Right atrium auricular region (tissue), 2 donors: ENCODE measurements at places on chromosomes 1 and 21. TPM values are rescaled to one million over a fixed set of nuclear protein-coding genes. Genes with fewer than 3 reads are reported as not detected.
A peak's percentile ranks its signal among the peaks of the same experiment; 100 is the strongest.

- no peaks in the 10 kb centered on the region for H3K27me3 ChIP-seq
- no peaks in the 10 kb centered on the region for H3K4me1 ChIP-seq
- DNase-seq: no peak
- no peaks in the 10 kb centered on the region for H3K36me3 ChIP-seq
- peak overlapping the region; percentile 76 for H3K27ac ChIP-seq
- peak overlapping the region; percentile 25 for H3K4me3 ChIP-seq
Observed at GRCh38 chr1:147773215-147773715, 12.9 kb upstream of the GJA5 start.

DNA sequence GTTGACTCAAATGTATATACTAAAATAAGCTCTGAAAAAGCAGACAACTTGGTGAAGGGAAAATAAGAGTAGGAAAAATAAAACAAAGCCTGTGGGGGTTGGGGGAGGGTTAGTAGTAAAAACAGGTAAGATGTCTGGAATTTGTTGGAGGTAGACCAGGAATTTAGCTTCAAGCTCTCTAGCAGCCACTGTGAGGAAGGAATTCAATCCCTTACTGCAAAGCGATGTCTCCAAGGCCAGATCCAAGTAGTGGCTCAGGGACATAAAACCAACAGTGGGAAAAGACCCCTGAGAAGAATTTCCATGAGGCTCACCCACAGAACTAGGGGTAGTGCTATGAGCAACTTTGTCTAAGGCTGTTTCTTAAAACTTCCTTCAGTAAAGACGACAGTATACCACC lies 7.8 kb downstream of the ANGPTL7 start:
- peaks cover 54% of the 10 kb centered on the region for H3K36me3 ChIP-seq
- H3K27me3 ChIP-seq: no peaks in the 10 kb centered on the region
- no peak overlapping the region for H3K27ac ChIP-seq
- H3K4me3 ChIP-seq: no peak overlapping the region

- H3K27me3 ChIP-seq: no peaks in the 10 kb centered on the region
- DNase-seq: no peak
- peaks cover 15% of the 10 kb centered on the region for H3K36me3 ChIP-seq
- no peaks in the 10 kb centered on the region for H3K4me1 ChIP-seq
- H3K27ac ChIP-seq: no peak overlapping the region
- no peak overlapping the region for H3K4me3 ChIP-seq
Observed at GRCh38 chr1:64976361-64976760, 10.0 kb upstream of the JAK1 start.

DNA sequence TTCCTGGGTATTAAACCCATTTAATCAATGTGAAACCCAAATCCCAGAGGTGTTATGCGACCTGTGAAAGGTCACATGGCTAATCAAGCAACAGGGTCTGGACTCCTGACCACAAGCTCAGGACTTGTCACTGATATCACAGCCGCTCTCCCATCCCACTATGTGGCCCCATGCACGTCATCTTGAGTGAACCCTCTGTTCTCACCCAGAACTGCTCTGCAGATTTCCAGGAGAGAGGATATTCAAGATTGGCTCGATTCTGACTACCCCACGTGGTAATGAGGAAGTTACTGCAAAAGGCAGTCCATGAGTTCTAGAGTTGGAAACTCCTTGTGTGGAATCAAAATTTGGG lies 173.5 kb upstream of the ETV3 start:
- no peaks in the 10 kb centered on the region for H3K27me3 ChIP-seq
- H3K4me3 ChIP-seq: no peak overlapping the region
- no peak for DNase-seq
- H3K27ac ChIP-seq: no peak overlapping the region
- no peaks in the 10 kb centered on the region for H3K4me1 ChIP-seq

- H3K27ac ChIP-seq: no peak overlapping the region
- no peaks in the 10 kb centered on the region for H3K36me3 ChIP-seq
- no peaks in the 10 kb centered on the region for H3K27me3 ChIP-seq
- H3K4me1 ChIP-seq: no peaks in the 10 kb centered on the region
- DNase-seq: no peak
Observed at GRCh38 chr1:243459059-243459458, 203.2 kb downstream of the SDCCAG8 start.

DNA sequence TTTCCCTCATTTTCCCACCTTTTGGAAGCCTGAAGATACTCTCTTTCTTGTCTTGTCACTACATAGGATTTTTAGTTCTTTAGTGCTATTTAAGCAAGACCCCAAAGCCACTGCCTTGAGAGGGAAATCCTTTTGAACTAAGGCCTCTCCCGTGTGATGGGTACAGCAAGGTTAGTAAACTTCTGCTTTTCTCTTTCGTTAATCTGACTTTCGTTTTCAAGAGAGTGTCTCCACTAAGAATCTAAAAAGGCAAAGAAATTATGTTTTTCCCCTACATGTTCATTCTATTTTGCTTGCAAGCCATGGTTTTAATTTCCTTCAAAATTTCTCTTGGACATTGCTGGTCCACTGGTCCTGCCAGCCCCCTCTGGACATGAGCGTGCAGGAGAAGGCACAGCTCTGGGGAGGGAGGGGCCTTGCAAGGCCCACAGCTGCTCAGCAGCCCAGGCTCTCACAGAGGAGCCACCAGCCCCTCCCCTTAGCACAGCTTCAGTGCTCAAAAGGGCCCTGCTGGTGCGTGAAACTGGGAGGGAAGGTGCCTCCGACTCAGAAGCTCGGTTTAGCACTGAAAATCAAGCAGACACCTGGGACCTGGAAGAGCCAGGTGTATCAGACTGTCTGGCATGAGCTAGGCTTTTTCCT lies 210.9 kb upstream of the GALNT2 start:
- no peak overlapping the region for H3K27ac ChIP-seq
- peaks cover 9% of the 10 kb centered on the region for H3K4me1 ChIP-seq
- no peak overlapping the region for H3K4me3 ChIP-seq
- H3K27me3 ChIP-seq: no peaks in the 10 kb centered on the region

DNA sequence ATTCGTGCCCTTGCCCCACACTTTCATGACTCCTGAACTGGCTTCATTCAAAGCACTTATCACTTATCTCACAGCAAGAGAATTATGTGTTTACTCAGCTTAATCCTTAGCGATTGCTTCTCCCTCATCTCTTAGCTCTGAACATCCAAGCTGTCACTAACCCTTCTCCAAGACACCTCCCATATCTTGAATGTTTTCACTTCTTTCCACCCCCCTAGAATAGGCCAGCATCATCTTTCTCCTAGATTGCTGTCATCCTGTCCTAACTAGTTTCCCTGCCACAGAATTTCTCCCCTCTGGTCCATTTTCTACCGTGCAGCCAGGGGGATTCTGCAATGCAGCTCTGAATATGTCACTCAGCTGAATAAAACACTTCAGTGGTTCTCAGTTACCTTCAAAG lies 68.6 kb upstream of the SPATA6 start:
- no peaks in the 10 kb centered on the region for H3K36me3 ChIP-seq
- no peak for DNase-seq
- H3K4me1 ChIP-seq: no peaks in the 10 kb centered on the region

DNA sequence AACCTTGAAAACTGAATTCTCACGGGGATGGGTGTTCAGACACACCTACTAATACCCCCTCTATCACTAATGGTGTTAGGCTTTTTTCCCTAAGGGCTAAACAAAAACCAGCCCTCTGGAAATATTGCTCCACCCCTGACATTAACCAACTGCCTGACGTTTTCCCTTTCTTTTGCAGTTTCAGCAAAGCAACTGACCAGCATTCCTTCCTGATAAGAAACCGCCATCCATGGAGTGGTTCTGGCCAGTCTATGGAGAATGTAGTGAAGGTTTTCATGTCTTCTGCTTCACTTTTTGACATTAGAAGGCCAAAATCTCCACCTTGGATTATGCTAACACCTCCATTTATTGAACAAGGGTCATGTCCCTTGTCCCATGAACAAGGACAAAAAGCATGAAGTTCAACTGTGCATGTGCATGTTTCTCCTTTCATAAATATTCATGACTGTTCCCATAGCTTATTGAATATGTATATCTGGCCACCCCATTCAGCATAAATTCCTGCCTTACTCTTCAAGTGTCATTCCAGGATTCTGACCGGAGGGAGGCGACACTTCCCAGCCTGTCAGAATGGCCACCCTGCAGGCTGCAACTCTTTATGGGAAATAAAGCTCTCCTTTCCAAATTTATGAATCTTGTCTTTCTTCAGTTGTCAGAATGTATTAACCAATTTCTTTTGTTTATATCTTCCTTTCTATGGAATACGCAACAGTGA lies 314.3 kb downstream of the HHIPL2 start:
- H3K27ac ChIP-seq: no peak overlapping the region
- no peaks in the 10 kb centered on the region for H3K27me3 ChIP-seq
- H3K36me3 ChIP-seq: no peaks in the 10 kb centered on the region
- no peaks in the 10 kb centered on the region for H3K4me1 ChIP-seq

GRCh38 chr1:246641394-246641793 lies 75.1 kb downstream of the CNST start:
- H3K27ac ChIP-seq: no peak overlapping the region
- H3K27me3 ChIP-seq: no peaks in the 10 kb centered on the region
- H3K36me3 ChIP-seq: peaks cover 26% of the 10 kb centered on the region
- DNase-seq: no peak
- H3K4me3 ChIP-seq: no peak overlapping the region
- H3K4me1 ChIP-seq: no peaks in the 10 kb centered on the region

DNA sequence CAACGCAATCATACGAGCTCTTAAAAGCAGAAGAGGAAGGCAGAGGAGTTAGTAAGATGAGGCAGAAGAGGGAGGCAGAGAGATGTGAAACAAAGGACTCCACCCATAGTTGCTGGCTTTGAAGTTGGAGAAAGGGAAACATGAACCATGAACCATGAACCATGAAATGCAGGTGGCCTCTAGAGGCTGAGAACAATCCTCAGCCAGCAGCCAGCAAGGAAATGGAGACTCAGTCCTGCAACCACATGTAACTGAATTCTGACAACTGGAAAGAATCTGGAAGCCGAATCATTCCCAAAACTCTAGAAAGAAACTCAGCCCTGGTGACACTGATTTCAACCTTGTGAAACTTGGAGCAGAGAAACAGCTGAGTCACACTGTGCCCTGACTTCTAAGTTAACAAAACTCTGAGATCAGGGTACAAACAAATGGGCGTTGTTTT lies 10.1 kb downstream of the DIPK1A start:
- H3K4me3 ChIP-seq: no peak overlapping the region
- H3K4me1 ChIP-seq: no peaks in the 10 kb centered on the region
- no peaks in the 10 kb centered on the region for H3K27me3 ChIP-seq

- no peaks in the 10 kb centered on the region for H3K36me3 ChIP-seq
- no peak for DNase-seq
- no peaks in the 10 kb centered on the region for H3K27me3 ChIP-seq
Observed at GRCh38 chr21:28445141-28445830, 547.4 kb downstream of the LTN1 start.

DNA sequence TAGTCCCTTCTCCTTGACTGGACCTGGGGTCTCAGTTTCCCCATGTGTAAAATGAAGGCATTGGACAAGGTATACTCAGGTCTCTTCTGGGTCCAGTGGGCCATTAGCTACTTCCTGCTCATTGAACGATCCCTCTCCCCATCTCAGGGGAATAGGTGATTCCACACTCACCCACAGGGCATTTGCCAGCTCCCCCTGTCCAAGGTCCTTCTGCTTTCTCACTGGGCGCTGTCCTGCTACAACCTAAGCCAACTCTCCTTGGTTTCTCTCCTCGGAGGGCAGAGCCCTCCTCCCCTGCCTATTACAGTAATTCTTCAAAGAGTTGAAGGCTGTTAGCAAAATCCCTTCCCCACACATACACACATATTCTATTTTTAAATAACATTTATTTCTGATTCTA lies 16.6 kb downstream of the DISP3 start:
- H3K4me1 ChIP-seq: no peaks in the 10 kb centered on the region
- no peak overlapping the region for H3K4me3 ChIP-seq
- H3K27me3 ChIP-seq: no peaks in the 10 kb centered on the region
- DNase-seq: no peak
- H3K36me3 ChIP-seq: no peaks in the 10 kb centered on the region

DNA sequence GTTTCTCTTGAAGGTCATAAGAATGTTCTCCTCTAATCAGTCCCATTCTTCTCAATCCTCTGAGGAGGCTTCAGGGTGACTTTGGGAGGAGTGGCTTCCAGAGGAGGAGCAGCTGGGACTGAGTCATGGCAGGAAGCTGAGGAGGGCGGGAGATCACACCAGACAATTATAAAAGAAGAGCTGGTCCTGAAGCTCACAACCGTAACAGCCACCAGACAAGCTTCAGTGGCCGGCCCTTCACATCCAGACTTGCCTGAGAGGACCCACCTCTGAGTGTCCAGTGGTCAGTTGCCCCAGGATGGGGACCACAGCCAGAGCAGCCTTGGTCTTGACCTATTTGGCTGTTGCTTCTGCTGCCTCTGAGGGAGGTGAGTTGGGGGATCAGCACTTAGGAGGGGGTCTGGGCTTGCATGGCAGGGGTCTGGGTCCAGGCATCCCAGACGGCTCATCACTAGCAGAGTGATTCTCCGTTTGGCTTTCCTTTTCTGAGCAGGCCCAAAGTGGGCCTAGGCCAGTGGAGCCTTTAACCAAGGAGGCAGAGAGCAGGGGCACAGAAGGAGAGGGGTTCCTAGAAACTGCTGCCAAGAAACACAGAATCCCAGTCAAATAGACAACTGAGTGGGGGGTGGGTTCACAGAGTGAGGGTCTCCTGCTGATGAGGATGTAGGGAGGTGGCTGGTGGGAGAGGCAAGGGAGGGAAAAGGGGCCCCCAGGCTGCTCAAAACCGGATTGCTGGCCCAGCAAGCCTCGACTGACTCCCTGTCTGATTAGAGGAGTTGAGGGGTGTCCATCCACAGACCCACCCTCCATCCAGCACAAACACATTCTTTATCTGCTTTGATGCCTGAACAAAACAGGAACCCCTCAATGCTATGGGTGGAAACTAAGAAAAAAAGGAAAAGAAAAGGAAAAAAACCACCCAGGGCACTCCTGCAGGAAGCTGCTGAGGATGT lies at the start of gene ECM1:
ECM1 (plus strand) TSS at position 198 of the 953 bp plus-strand sequence; CDS start at position 299, 101 bp downstream.
- peaks cover 33% of the 10 kb centered on the region for H3K4me1 ChIP-seq
- H3K4me3 ChIP-seq: peak within 1 kb of the TSS; percentile 42
- peak; percentile 85 for DNase-seq
- H3K27ac ChIP-seq: peak within 1 kb of the TSS; percentile 84

- no peaks in the 10 kb centered on the region for H3K4me1 ChIP-seq
- no peak overlapping the region for H3K27ac ChIP-seq
- no peak for DNase-seq
- no peaks in the 10 kb centered on the region for H3K27me3 ChIP-seq
Observed at GRCh38 chr1:111769517-111770146, 13.9 kb downstream of the DDX20 start.

DNA sequence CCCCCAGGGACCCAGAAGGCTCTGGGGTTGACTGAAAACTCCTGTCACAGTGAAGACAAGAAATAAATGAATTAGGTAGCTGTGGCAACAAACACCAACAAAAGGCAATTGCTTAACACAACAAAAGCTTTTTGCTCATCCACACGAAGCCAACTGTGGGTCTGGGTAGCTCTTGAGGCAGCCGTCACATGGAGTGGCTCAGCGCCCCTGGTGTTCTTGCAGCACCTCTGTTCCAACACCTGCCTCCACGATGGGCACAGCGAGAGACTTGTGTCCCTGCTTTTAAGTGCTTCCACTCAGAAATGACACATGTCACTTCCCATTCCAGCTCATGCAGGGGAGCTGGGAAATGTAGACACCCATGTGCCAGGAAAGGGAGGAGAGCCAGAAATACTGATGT lies 364.5 kb upstream of the DUSP10 start:
- no peaks in the 10 kb centered on the region for H3K4me1 ChIP-seq
- no peaks in the 10 kb centered on the region for H3K27me3 ChIP-seq
- H3K36me3 ChIP-seq: no peaks in the 10 kb centered on the region
- no peak for DNase-seq
- H3K4me3 ChIP-seq: no peak overlapping the region

GRCh38 chr1:113859478-113860175 lies 11.9 kb downstream of the PTPN22 start:
- H3K27me3 ChIP-seq: no peaks in the 10 kb centered on the region
- no peaks in the 10 kb centered on the region for H3K4me1 ChIP-seq
- no peak overlapping the region for H3K4me3 ChIP-seq
- no peaks in the 10 kb centered on the region for H3K36me3 ChIP-seq

The OR2L13 gene
- not detected for total RNA-seq

The SLC30A10 gene
- not detected for total RNA-seq

The TMEM82 gene
- not detected for total RNA-seq

The RNU1-1 gene
- not detected for total RNA-seq

The OR6N1 gene
- total RNA-seq: not detected
